Jurkat, Clone E6-1 (cell line): ENCODE measurements at places on chromosomes 6 and 20.

- no peak for DNase-seq
Observed at GRCh38 chr6:168244961-168245551, 74.5 kb downstream of the DACT2 start.

- no peak for DNase-seq
Observed at GRCh38 chr6:11097476-11097875, 3.8 kb downstream of the SMIM13 start.

DNA sequence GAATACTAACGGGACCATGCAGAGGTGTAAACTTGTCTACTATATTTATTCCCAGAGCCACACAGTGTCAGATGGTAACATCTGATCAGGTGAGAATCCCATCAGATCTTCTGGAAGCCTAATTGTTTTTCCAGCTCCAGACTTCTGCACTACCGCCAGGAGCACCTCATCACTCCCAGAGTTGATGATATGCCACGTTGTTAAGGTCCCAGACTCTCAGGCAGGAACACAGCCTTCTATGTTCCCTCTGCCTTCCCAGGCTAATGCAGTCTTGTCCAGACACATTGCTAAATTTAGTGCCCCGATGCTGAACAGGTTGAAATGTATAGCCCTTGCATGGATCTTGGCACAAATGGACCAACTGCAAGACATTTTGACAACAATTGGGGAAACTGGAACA is 86.2 kb downstream of the PROKR2 start:
- no peak for DNase-seq

GRCh38 chr6:155328074-155328538 is 13.8 kb upstream of the TFB1M start:
- DNase-seq: no peak

- DNase-seq: no peak
Observed at GRCh38 chr6:138805016-138805765, 9.3 kb downstream of the ECT2L start.

DNA sequence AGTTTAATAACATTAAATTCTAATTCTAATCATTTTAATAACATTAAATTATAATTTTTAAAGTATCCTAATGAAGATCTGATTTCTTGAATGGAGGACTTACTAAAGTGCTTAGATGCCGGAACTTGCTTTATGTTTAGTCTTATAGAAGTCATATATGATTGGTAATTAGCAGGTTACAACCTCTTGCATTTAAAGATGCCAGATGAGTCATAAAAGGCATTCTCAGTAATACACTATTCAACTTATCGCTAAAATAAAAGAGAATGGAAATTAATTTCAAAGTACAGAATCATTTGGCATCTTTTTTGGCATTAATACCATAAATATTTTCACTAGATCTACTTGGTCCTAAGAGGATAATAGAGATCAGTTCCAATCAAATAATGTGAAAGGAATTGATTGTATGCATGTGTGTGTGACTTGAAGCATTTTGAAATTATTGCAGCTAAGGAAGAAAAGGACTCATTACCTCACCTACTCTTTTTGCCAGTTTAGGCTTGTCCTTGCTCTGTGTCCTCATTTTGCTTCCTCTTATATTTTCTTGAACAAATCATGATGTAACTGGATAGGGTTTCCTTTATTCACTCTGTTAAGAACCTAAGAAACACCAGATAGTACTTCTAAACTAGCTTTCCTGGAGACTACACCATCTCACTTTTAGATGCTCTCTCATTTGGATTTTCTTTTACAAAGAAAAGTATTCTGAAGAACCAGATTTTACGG is 2.7 kb downstream of the COL21A1 start:
- no peak for DNase-seq

DNA sequence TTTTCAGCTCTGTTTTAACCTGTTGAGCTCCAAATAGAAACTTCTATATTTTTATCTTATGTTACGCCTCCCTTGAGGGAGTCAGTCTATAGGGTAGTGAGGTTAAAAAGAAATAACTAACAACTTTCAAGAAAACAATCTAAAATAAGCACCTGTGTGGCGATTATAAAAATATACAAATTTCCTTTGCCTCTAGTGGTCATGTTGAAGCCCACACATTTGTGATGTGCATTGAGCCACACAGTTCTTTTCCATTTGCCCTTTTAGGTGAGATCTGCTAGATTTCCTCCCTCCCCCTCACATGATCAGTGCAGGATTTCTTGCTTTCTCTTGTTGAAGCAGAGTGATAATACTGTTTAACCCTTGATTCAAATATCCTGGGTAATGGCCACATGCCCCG is 84.2 kb downstream of the MYB start:
- DNase-seq: no peak

- peak; percentile 53 for DNase-seq
Observed at GRCh38 chr6:143449714-143450452, 612 bp downstream of the ADAT2 start.

DNA sequence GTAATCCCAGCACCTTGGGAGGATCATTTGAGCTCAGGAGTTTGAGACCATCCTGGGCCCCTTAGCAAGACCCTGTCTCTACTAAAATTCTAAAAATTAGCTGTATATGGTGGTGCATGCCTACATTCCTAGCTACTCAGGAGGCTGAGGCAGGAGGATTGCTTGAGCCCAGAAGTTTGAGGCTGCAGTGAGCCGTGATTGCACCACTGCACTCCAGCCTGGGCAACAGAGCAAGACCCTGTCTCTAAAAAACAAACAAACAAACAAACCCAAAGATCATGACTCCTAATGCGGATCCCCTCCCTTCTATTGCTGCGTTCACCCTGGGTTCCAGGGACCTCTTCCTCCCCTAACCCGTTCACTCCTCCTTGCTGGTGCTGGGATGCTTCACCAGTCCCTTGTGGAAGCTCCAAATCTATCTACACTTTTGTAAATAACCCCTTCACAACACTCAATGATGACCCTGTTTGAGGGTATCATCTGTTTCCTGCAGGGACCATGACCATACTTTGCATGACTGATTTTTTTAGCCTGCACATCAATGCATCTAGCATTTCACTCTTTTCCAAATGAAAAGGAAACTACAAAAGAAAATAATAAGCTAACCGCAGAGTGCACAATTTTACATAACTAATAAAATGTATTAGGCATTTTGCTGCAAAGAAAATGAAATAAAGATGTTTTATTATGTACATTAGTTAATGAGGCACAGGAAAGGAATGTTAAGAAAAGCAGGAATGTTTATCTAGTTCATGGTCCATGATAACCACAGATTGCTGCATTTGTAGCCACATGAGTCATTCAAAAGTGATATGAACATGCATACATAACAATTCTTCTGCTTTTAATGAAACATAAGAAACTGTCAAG is 30.5 kb upstream of the IPCEF1 start:
- no peak for DNase-seq

- no peak for DNase-seq
Observed at GRCh38 chr20:49620364-49621240, 52.7 kb upstream of the PTGIS start.

GRCh38 chr6:157219201-157220200 is 103.8 kb downstream of the TMEM242 start:
- no peak for DNase-seq

- no peak for DNase-seq
Observed at GRCh38 chr6:35197196-35197595, 16.6 kb upstream of the SCUBE3 start.

GRCh38 chr6:116764961-116765841 is at the start of gene FAM162B:
FAM162B (minus strand) TSS chr6:116765719; CDS start chr6:116765576, 143 bp downstream.
- no peak for DNase-seq

DNA sequence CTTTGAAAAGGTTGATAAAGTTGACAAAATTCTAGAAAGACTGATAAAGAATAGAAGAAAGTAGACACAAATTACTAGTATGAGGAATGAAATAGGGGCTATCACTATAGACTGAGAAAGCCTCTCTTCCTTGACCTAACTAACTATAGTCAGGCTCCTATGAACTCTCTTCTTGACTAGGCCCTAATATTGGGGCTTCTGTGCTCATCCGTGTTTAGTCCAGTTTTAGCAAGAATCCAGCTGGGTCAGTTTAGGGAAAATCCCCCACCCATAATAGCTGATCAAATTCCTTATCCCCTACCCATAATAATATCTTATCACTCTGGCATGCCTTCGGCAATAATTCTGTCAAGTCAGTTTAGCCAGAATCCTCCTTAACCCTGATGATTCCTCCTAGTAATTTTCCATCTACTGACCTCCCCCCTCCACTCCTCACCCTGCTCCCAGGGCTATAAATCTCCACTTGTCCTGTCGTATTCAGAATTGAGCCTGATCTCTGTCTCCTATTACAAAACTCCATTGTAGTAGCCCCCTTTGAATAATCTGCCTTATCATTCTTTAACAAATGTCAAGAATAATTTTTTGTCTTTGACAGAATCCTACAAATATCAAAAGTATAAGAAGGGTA is 138.1 kb downstream of the TFAP2A start:
- DNase-seq: no peak
